ENCODE measurements at places on chromosomes 12 and 14.

DNA sequence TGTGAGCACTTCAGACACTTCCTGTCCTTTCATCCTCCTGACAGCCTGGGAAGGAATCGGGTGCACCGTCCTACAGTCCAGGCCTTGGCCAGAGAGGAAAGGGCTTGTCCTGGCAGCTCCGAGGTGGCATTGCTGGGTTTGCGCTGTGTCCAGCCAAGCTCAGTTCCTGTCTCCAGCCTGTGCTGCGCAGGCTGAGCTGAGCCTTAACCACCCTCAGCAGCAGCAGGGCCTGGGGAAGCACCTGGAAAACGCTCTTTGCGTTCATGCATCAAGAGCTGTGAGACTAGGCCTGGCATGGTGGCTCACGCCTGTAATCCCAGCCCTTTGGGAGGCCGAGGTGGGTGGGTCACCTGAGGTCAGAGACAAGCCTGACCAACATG is 33.7 kb upstream of the EML1 start:
- DNase-seq, result no peak

DNA sequence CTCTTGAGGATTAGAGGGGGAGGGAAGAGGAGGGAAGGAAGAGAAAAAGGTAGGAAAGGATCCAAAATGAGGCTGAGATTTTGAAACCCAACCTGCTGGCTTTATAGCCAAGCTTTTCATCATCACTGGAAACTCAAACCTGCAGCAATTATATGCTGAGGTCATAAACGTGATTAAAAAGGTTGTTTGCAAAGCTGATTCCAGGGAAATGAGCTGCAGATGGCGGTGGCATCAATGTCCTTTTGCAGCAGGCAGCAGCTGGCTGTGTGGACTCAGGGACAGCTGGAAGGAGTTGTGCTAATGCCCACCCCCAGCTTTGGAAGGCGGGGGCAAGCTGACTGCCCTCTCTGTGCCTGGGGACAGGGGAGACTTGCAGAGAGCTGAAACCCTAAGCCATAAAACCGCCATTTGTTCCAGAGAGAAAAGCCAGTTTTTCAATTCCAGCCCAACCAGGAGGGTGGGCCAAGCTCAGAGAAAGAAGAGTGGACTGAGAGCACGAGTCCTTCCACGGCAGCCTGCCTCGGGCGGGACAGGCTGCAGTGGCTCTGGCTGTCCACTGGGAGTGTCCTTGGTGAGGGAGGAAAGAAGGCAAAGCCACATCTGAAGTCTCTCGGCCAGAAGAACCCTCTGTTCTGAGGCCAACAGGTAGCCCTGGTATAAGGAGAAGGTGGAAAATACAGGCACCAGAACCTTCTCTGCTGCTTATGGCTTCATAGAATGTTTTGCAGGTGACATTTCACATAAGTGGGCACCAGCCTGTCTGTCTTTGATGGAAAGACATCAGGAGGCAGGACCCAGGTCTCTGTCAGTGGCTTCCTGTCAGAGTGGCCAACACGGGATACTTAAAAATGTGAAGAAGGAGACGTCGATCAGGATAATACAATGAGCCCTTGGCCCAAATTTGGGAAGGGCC is 90.7 kb downstream of the SINHCAF start:
- DNase-seq, result no peak

DNA sequence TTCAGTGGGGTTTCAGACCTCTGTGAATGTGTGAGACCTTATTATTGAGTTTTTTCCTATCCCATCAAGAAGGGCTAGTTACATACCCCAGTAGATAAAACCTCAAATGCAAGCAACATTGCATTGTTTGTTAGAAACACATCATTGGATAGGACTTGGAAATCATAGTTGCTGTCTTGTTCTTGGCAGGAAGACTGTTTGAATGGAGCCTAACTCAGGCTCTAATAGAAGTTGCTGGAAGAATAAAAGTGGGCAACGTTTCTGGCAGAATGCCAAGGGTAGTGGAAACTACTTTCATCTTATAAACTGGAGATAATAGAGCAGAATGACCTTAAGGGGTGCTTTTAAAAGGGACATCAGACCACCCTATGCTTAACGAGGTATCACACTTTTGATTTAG is 9.9 kb upstream of the PTHLH start:
- no peak for DNase-seq

DNA sequence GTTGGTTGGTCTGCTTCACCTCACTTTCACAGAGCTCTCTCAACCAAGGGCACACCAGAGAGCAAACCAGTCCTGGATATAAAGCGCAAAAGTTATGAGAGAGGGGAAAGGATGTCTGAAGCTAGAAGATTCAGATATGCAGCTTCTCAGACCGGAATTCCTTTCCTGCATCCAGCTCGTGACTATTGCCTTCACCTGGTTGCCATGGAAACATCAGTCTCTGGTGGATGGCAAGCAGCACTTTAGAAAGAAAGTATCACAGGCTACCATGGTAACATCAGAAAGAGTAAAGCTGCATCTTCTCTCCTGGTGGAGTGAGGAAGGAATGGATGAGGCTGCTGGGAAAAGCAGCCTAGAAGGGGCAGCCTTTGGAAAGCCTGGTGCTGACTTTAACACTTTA is 13.7 kb downstream of the REM2 start:
- no peak for DNase-seq
